DND-41 (cell line): ENCODE measurements at places on chromosomes 12 and 14.

GRCh38 chr14:90445011-90445410, 48.2 kb downstream of the CALM1 start:
- no peak for DNase-seq

DNA sequence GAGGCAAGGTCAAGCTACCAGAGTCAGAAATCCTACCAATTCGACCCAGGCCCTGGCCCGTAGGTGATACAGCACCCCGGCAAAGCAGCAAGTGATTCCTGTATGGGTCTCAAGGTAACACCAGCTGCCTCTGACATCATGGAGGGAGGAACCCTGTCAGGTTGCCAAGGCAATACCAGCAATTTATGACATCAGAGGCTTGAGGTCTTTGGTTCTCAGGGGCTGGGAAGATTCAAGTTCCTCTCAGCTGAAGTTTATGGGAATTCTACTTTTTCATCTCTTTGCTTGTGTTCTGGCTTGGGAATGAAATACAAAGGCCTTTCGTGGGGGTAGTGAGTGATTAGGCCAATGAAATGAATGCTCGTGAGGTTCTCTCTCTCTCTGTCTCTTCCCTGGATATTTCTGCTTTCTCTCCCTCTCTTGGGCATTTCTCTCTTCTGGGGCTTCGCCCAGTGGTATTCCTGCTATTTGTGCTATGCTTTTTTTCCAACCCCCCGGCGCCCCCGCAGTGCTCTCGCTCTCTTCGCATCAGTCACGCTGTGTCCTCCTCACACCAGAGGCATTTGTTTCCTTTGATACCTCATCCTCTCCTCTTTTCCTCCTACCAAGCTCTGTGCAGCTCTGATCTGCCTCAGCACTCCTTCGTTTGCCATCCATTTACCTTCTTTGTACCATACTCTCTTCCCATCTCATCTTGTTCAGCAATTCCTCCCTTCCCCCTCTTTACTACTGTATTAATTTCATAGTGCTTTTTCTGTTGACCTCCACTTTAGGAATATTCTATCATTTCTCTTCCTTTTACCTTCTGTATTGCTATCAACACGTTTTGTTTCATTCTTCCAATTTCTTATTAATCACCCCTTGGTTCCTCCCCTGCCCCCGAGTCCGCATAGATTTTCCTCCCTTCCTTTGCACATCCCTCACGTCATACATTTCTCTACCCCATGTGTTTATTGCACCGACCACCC, 2.9 kb downstream of the ZFHX2 start:
- no peak for DNase-seq

- no peak for DNase-seq
Observed at GRCh38 chr14:89350152-89350551, 66.9 kb downstream of the FOXN3 start.

DNA sequence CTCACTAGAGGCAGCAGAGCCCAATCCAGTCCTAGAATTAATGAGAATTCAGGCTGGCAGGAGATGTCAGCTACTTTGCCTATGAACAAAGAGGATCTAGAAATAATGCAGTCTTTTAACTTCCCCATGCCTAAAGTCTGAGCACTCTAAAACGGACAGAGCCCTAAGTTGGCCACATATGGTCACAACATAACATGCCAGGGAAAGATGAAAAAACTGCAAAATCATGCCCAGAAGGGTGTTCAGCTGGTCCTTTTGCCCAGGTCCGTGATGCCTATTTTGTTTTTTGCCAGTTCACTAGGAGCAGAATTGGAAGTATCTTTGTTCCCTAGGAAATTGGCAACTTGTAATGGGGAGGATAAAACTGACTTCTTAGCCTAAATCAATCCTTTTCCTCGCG, 20.3 kb upstream of the LMNTD1 start:
- no peak for DNase-seq

- no peak for DNase-seq
Observed at GRCh38 chr12:54368025-54368708, 3.9 kb upstream of the GPR84 start.
